AG04449 (cell line): ENCODE measurements at places on chromosomes 6 and 20.

- DNase-seq: peak; percentile 52
Measured at GRCh38 chr6:132320007-132320406, 81.3 kb downstream of the MOXD1 start.

GRCh38 chr20:4549711-4550259 is 171.9 kb upstream of the PRND start:
- no peak for DNase-seq

DNA sequence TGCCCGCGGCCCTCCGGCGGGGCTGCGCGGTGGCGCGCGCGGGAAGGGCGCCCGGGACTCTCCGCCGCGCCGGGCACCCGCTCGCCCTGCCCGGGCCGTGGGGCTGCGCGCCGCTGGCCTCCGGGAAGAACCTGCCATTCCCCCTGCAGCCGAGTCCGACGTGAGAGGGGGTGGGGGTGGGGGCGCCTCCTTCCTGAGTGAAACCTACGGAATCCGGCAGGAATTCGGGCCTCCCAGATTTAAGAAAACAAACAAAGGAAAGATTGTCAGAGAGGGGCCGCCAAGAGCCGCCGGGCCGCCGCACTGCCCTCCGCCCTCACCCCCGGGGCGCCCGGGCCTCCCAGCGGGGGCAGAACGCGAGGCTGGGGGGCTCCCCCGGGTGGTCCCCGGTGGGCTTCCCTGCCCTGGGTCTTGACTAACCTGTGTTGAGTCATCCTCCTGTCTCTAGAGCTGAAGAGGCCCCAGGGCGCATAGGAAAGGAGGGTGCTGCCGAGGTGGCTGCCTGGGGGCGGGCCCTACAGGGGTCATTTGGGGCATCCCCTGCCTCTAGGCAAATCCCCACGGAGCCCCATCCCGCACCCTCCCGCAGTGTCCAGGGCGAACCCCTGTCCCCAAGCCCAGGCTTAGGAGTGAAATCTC is 42.2 kb upstream of the FOXP4 start:
- no peak for DNase-seq

DNA sequence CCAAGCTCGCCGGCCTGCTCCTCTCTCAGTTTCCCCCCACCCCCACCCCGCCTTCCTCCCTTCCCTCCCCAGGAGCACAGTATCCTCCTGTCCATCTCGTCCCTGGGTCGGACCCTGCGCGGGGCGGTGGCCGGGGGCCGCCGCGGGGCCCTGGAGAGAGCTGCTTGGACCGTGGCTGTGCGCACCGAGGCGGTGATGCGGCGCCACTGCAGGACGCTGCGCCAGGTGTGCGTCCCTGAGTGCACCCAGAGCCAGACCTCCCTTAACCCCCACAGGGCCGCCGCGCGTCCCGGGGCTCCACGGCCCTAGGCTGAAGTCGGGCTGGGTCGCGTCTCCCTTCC is 2.2 kb downstream of the C20orf204 start:
- no peak for DNase-seq

- DNase-seq: no peak
Measured at GRCh38 chr6:41934278-41935192, 7.1 kb downstream of the CCND3 start.

DNA sequence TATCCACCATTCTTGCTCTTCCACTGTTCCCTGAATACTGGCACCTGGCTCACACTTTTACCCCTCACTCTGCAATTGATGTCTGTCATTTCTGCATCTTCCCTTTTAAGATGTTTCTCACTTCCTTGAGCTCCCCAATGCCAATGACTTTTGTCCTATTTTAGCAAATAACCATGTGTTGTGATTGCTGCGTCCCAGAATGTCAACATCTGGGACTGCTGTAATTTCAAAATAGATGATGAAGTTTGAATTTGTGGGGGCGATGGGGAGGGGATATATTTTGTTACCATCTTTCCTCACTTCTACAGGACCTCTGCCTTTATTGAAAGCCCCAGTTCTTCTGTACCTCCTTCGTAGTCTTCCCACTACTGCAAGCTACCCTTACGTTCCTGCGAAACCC is 40.0 kb upstream of the ADGRF5 start:
- no peak for DNase-seq

GRCh38 chr6:148757944-148758480 is 11.2 kb downstream of the UST start:
- DNase-seq: no peak

GRCh38 chr6:147108259-147108910 is 95.8 kb upstream of the STXBP5 start:
- DNase-seq: no peak

DNA sequence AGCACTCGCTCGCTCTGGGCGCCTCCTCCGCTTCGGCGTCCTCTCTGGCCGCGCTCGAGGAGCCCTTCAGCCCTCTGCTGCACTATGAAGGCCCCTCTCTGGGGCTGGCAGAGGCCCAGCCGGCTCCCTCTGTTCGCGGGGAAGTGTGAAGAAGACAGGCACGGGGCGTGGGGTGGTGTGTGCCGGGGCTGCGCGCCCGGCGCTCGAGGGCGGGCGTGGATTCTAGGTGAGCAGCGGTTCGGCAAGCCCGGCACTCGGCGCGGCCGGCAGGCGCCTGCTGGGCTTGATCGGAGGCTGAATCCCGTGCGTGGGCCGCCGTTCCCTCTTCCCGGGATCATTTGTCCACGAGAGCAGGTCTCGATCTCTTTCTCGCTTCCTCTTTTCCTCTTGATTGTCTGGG is 153.0 kb downstream of the SLC35B3 start:
- no peak for DNase-seq

DNA sequence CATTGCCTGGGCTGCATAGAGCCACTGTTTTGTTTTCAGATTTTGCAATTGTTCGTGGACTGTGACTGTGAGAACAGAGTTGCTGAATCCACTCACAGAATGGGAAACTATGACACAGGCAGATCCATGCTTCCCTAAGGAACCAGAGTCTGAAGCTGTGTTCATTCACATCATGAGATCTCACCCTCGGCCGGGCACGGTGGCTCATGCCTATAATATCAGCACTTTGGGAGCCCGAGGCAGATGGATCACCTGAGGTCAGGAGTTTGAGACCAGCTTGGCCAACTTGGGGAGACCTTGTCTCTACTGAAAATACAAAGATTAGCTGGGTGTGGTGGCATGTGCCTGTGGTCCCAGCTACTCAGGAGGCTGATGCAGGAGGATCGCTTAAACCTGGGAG is 139.2 kb upstream of the SALL4 start:
- DNase-seq: no peak

DNA sequence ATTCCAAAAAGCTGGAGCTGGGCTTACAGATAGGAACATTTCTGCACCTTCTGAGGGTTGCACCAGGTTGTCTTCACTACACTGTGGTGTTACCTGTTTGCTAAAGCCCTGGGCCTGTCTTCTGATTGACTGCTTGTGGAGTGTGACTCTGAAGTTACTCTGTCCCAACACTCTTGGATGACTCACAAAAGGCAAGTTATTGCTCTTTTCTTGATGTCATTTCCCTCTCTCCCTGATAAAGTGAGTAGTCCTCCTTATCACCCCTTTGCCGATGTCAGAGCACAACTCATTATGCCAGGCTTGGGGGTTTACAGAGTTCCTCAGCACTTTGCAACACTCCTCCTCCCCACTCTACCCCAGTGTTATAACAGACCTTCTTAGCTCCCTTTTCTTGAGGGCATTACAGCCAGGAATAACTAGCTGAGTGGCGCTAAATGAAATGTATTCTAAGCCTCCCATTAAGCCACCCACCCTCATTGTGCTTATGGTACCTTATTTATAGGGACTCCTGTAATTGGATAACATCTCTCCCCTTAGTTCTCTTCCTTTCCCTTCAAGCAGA is 36.1 kb upstream of the NKX2-4 start:
- DNase-seq: peak; percentile 5

GRCh38 chr20:36770680-36771079 is 2.9 kb downstream of the DSN1 start:
- DNase-seq: no peak

- no peak for DNase-seq
Measured at GRCh38 chr6:26105842-26106241, 18.6 kb downstream of the HFE start.

- no peak for DNase-seq
Measured at GRCh38 chr6:81906709-81907204, 154.3 kb upstream of the TENT5A start.

GRCh38 chr20:16271450-16271849 is 301.8 kb downstream of the KIF16B start:
- no peak for DNase-seq

GRCh38 chr6:74073999-74074398 is 378.0 kb downstream of the CD109 start:
- DNase-seq: no peak

GRCh38 chr6:39362487-39362865 is 40.0 kb upstream of the KCNK16 start:
- DNase-seq: no peak

DNA sequence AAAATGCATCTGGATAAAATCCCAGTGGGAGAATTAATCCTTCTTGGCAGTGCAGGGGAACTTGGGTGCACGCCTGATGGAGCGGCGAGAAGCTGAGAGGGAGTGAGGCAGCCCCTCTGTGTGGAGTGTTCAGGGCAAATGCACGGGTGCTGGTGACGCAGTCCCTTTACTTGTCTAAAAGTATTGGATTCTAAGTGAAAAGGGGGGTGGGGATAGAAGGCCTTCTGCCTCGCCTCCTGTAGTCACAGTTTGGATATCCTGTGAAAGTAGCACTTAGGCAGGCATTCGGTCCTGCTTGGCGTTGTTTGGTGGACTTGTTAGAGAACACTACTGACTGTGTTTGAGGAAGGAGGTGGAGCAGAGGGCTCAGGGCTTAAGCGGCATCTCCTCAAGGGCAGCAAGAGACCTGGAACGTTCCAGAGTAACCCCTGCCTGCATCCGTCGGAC is 39.3 kb downstream of the PHACTR3 start:
- no peak for DNase-seq

GRCh38 chr6:41294214-41294872 is 7.9 kb upstream of the TREM1 start:
- DNase-seq: no peak

DNA sequence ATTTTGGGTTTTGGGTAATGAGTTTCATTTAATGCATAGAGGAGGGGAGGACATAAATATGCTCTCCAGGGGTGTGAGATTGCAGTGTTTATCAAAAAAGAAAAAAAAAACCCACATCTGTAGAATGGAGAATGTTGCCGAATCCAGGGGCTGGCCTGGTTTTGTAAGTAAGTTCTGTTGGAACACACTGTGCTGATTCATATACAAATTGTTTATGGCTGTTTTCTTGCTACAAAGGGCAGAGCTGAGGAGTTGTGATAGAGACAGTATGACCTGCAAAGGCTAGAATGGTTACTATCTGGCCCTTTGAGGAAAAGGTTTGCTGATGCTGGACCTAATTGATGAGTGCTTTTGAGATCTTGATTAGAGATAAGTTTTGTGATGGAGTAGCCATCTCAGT is 30.4 kb downstream of the SCAF8 start:
- no peak for DNase-seq

DNA sequence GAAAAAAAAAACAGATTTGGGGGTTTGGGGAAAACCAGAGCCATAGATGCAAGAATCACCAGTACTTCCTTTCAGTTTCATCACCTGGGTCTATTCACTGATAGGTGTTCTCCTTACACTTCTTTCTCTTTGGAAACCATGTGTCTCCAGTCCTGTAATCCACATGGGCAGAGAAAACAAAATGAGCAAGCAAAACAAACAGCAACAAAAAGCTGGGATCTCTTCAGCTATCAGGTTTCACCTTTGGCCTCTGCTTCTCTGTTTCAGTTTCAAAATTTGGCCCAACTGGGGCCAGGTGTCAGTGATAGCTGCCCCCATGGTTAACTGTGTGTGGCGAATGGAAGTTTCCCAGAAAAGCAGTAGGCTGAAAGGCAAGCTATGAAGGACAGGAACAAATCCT is 220.0 kb upstream of the THBS2 start:
- DNase-seq: no peak

DNA sequence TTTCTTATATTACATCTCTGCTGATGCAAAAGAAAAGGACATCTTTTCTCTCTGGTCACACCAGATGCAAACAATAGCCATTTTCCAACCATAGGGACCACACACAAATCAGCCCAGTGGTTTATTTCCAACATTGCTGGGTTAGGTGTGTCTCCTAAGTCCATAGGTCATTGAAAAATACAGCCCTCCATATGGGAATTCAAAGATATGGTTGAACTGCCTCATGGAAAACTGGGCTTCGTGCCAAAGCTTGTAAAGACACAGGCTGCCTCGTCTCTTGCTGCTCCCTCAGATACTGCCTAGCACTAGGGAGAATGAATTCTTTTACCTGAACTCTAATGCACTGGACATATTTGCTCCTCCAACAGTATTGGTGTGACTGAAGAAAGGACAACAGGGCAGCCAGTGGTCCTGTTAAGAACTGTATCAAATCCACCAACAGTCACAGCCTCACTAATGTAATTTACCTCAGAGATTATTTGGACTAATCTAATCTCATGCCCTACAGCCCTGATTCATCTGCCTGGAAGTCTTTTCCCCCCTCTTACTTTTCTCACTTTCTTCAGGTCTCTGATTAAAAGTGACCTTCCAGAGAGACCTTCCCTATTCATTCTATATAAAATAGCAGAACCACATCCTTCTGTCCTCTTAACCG is 48.3 kb upstream of the TBC1D32 start:
- no peak for DNase-seq

- no peak for DNase-seq
Measured at GRCh38 chr6:146915671-146916127, 288.5 kb upstream of the STXBP5 start.

- DNase-seq: no peak
Measured at GRCh38 chr6:139605350-139605749, 230.9 kb upstream of the CITED2 start.
